Immature natural killer cell (primary cell): ENCODE measurements at places on chromosomes 3 and 15.

GRCh38 chr15:42716626-42717025, 20.3 kb downstream of the CDAN1 start:
- no peak for DNase-seq

DNA sequence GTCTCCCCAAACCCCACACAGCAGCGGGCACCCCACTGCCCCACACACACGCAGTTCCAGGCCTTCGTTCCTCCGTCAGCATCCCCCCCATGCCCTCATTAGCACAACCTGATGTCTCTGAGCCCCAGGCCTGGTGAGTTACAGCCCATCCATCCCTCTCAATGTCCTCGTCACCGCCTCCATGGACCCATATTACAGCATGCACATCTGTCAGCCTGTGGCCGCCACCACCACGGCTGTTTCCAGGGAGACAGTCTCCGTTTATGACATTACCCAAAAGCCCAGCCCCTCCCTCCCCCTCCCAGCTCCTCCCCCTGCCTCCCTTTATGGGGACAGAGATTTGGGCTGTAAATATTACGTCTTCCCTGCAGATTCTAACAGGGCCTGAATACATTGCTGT, 143.1 kb upstream of the LINGO1 start:
- DNase-seq = no peak

DNA sequence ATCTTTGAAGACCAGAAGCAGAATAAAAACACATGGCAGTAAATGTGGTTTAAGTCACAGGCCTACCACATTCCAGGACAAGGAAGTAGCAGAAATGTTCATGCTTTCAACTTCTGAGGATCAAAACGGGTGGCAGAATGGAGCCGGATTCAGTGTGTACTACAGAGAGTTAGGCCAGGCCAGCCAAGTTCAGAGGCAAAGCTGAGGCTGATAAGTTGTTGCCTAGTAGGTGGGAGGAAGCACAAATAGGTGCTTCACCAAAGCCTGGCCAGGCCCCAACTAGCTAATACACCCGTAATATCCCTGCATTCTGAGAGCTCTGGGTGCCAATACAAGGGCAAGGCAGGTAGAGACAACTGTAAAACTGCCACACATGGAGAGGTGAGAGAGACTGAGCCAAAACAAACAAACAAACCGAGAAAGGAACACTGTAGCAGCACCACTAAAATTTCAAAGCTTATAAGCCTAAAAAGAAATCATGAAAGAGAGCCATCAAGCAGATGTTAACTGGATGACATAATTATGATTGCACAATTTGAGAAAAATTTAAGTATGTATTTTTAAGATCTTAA, 156.4 kb upstream of the CBLB start:
- no peak for DNase-seq

GRCh38 chr3:46517016-46517783, 19.4 kb downstream of the RTP3 start:
- DNase-seq = no peak

- peak; percentile 10 for DNase-seq
Measured at GRCh38 chr3:196486263-196486662, 17.3 kb downstream of the RNF168 start.

GRCh38 chr15:73599934-73600333, 33.3 kb downstream of the NPTN start:
- DNase-seq = no peak

DNA sequence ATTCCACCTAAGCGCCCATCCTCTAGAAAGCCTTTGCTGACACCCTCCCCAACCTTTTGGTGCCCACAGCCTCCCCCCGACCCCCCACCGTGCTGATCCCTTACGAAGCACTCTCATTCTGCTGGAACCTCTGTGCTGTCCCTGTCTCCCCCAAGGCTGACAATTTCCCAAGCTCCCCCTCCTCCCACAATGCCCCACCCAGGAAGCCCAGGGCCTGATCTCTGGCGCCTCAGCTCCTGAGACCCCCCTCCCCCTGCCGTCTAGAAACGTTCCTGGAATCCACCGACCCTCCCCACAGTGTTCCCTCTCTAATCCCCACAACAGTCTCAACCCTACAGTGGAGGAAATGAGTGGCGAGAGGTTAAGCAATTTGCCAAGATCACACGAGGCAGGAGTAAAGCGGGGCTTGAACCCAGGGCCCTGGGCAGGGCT, 18.3 kb downstream of the MYL3 start:
- no peak for DNase-seq
